Stimulated activated CD4-positive, alpha-beta T cell treated with anti-CD3 and anti-CD28 coated beads, Interleukin-12 subunit alpha, Interleukin-12 subunit beta, amount 100 ng/mL, for 48 hours (primary cell): ENCODE measurements at places on chromosomes 13 and 19.

DNA sequence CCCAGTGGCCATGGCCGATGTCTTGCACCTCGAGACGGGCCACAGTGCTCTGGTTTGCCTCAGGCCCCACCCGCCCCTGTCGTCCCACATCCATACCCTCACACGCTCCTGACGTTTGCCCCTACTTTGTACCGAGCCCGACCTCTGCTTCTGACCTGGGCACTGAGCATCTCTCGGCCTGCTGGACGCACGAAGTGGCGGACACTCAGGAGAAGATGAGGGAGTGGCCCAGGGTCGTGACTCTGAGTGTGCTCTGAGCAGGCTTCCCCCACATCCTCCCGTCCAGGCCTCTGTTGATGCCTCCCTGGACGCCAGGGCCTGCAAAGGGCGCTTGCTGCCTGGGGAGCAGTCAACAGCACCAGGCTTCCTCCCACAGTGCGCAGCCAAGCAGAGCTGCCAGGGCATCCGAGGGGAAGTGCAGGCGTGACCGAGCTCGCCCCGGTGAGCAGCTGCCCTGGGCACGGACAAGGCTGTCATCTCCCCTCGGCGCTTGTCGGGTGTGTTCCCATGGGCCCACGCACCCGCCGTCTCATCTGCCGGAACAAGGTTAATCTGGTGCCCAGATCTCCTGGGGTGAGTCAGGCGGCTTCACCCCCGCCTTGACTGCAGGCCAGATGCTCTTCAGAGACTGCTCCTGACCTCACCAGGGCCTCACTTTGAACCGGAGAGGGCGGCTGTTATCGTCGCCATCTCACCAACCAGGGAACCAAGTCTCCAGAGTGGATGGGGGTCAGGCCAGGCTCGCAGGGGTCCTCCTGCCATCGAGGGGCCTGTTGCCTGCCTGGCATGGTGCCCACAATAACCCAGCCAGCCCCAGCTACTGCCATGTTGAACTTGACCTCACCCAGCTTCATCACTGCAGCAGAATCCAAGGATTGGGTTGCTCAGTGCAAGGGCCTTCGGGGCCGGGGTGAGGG lies 27.2 kb downstream of the COMP start:
- no peak for DNase-seq

DNA sequence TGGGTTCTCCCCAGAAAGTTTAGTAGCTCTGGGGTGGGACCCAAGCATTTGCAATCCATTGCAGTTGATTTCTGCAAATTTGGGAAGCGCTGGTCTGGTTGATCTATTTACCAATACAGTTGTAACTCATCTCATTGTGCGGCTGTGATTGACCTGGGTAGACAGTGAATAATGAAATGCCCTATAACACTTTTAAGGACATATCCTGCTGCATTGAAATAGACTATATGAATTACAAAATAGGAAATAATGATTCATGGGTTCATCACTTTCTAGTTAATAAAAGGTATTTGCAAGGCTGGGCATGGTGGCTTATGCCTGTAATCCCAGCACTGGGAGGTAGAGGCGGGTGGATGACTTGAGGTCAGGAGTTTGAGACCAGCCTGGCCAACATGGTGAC lies 59.0 kb upstream of the FARP1 start:
- DNase-seq = no peak

- no peak for DNase-seq
Observed at GRCh38 chr19:27679399-27679798, 1533.6 kb downstream of the UQCRFS1 start.

DNA sequence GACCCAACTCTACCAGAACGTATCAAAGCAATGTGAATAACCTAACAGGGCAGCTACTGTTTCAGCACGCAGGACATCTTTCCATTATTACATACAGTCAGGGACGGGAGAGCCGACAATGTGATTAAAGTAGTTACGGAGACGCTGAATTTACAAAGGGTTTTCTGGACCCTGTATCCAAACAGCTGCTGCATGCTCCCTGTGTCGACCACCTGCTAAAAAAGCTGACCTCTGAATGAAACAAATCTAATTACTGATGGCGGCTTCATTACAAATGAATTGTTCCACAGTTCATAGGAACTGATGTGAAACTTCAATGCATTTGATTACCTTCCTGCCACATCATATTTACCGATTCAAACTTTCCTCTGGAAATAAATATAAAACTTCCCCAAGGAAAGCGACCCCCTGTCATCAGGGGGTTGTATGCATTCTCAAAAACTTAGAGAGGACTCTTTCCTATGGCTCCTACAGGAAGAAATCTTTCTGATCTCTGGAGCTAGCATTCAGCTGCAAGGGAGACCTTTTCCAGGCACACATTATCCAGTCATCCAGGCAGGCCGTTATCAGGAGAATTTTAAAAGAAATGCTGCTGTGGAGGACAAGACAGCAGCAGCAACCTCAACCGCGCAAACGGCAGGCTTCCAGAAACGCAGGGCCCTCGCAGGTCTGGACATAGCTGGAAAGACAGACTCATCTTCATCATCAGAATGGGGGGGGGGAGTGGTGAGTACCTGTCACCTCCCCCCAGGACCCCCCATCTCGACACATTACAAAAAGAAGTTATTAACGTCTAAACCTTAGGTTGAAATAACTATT lies 3.1 kb downstream of the EFNB2 start:
- no peak for DNase-seq

DNA sequence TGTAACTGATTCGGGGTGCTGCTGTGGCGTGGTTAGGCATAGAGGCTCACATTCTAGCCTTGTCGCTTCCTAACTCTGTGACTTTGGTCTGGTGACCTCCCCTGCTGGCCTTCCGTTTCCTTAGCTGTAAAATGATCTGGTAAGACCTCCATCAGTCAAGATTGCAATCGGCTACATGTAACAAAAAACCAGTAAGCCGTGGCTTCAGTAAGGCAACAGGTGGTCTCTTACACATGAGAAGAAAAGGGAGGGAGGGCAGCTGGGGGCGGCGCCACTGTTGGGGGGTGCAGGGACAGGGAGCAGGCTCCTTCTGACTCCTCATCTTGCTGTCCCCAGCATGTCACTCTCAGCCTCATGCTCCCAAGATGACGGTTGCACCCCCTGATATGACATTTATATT lies 148.0 kb downstream of the SIPA1L3 start:
- DNase-seq = no peak

DNA sequence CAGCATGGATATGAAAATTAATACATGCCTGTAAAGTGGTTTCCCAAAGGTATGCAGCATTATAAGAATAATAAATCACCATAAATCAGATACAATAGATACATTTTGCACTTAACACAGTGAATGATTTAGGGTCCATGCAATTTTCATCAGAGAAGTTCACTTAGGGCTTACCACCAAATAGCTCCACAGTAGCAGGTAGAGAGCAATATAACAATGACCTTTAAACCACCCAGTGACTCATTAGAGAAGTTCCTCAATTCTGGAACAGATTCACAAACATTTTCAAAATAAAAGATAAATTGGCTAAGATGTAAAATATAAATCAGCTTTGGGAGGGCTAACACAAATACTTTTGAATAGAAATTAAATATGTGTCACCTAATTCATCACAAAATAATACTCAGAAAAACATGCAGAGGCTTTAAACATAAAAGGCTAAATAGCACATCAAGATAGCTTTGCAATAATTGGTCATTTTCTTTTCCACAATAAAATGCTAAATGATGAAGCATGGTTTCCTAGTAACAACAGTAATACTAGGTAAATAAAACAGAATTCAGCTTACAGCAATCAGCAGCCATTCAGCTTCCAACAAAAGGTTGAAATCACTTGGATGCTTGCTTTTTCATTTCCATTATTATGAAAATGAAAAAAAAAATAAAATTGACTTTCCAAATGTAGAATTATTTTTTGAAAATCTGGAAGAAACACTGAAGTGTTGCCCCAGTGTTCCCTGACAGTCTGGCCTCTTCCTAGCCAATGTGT lies 84.3 kb upstream of the NBEA start:
- no peak for DNase-seq
